ENCODE measurements at places on chromosomes 1 and 21.

- DNase-seq, result no peak
Observed at GRCh38 chr1:41780322-41780721, 138.4 kb downstream of the HIVEP3 start.

DNA sequence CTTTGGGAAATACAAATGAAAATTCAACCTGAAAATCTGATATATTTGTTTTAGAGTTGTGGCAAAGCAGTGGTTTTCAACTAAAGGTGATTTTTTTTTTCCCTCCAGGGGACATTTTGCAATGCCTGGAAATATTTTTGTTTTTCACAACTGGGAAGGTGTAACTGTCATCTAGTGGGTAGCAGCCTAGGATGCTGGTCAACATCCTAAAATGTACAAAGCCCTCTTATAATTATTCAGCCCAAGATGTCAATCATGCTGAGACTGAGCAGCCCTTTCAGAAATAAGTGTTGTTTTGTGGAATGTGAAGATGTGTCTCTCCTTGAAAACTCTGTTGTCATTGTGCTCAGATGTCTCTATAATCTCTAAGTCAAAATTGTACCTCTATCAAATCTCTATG, 95.2 kb upstream of the NCAM2 start:
- DNase-seq, result no peak

GRCh38 chr1:223199094-223199647, 56.1 kb upstream of the TLR5 start:
- no peak for DNase-seq

DNA sequence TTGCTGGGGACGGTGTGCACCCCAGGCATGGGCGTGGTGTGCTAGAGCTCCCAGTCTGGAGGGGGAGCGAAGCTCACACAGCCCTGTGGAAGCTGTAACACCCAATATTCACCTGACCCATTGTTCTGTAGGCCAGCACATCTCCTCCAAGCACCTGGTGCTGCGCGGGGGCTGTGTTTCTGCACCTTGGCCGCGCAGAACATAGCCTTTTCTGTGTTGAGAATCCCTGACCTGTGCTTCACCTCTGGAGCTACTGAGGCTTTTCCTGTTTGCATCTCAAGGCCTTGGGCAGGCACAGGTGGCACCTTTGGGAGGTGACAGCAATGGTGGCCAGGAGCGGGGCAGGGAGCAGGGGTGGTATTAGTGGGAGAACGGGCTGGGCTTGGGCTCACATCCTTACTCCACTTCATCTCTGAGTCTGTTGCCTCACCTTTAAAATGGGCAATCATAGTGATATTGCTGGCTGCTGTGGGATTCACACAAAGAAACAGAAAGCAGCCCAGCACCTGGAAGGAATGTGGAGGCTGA, 343.9 kb upstream of the AJAP1 start:
- DNase-seq, result no peak

GRCh38 chr1:159561497-159561896, 25.7 kb upstream of the OR10J5 start:
- no peak for DNase-seq

GRCh38 chr1:179046808-179047635, 21.3 kb downstream of the FAM20B start:
- no peak for DNase-seq

DNA sequence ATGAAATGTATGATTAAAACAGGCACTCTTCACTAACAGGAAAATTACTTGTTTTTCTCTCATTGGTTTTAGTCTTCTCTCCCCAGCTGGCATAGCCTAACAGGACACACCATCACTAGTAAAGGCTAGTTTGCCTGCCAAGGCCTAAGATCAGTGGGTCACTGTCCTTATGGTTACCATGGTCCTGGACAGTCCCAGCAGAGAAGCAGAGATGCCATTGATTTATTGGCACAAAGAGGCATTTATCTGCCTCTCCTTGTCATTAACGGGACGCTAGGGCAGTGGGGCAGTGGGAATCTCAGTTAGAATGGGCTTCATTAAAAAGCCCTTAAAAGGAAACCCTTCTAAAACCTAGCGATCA, 13.9 kb downstream of the CD247 start:
- DNase-seq, result no peak

DNA sequence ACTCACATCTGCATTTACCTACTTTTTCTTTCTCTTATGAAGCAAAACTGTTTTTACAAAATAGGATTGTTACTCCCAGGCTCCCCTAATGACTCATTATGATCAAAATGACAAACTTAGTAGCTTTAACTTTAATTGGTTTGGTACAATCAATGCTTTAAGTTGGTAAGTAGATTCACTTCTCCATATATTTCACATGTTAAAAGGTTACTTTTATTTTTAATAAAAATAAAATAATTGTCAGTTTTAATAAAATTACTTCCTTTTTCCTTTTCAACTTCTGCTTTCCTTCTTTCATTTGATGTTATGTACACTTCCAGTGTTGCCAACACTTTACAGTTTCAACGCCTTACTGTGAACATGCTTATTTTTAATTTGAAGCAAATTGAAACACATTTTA, 477.6 kb downstream of the SETD4 start:
- no peak for DNase-seq

GRCh38 chr1:65691972-65692371, 100.7 kb upstream of the PDE4B start:
- DNase-seq, result no peak

DNA sequence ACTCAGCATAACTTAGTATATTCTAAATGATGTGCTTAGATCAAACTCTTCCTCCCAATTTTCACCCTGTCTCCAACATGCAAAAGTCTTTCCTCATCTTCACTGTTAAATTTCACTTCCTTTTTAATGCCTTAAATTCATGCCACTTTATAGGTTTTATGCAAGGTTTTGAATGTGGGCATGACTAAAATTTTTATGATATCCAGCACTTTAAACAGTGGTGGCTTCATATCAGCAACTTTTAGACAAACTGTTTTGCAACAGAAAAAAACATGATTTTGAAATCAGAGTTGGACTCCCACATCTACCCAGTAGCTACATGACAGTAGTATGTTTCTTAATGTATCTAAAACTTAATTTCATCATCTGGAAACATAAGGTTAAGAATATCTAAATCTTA, 84.7 kb upstream of the ZP4 start:
- no peak for DNase-seq

DNA sequence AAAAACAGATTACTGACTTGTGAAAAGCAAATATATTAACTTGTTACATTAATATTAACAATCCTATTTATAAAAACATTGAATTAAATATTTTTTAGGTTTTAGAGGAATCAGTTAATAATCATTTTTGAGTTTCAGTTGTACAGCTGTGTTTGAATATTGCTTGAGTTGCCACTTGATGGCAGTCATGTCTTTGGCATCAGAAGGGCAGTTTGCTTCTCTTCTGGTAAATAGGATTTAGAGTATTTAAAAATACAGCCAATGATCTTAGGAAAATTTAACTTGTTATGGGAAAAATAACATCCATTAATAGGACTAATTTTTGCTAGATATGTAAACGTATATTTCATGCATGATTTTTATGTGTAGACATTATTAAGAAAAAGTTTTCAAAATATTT, 234.1 kb downstream of the NCAM2 start:
- no peak for DNase-seq

- peak; percentile 47 for DNase-seq
Observed at GRCh38 chr1:234725177-234726132, 115.5 kb upstream of the IRF2BP2 start.

- DNase-seq, result no peak
Observed at GRCh38 chr1:97870589-97870988, 50.2 kb downstream of the DPYD start.

DNA sequence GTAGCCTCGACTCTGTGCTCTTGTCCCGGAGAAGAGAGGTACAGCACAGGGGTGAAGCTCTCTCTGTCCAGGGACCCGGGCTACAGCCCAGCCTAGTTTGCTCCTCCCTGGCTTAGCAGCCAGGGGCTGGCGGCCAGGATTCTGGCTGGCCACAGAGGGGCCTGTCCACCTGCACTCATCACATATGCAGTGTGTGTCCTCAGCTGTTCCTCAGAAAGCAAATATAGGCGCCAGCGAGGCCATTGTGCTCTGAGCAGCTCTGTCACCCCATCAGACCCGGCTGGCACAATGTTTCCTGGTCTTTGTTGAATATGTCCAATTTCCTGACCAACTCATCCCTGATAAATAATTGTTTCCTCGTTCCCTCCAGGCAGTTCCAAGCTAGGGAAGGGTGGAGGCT, 28.5 kb downstream of the KCND3 start:
- DNase-seq, result no peak

DNA sequence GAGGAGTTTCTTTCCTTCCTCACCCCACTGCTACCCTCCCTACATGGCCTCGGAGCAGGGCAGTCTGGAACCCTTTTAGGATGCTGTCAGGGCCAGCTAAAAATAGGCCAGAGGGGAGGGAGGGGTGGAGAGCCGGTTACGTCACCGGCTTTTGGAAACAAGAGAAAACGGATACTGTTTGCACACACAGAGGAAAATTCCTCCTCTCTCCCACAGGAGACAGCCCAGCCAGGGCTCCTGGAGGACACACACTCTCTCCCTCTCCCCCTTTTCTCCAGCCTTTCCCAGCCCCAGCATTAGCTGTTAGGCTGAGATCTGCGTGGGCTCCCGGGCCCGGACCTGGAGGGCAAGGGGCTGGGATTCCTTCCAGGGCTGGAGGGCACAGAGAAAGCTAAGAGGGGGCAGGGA, 20.0 kb upstream of the ALDH4A1 start:
- peak; percentile 24 for DNase-seq

GRCh38 chr1:235015291-235015985, 113.2 kb downstream of the TOMM20 start:
- DNase-seq, result no peak

- DNase-seq, result no peak
Observed at GRCh38 chr1:224884361-224884801, 45.1 kb upstream of the DNAH14 start.

- DNase-seq, result no peak
Observed at GRCh38 chr1:101520302-101520701, 283.5 kb downstream of the S1PR1 start.

DNA sequence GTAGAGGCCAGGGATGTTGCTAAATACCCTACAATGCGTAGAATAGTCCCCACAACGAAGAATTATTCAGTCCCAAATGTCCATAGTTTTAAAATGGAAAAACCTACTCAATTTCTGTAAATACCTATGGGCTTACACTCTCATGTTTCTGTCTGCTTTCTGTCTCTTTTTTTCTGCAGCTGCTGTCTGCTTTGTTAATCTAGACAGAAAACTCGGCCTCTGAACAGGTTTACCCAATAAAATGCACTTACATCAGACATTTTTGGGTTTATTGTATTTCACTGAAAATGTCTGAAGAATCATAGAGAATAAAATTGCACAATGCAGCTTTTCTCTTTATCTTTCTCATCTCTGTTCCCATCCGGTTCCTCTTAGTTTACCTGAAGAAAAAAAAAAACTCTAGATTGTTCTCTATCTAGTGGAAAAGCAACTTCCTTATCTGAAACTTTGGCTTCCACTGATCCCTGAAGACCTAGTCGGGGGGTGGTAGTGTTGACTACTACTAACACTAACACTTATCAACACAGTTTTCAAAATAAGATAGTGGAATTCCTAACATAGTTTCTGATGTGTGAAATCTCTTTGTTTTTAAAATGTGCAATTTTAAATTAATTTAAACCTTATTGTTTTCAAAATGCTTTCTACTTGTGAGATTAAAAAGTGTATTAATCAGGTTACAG, 76.9 kb upstream of the CCDC190 start:
- no peak for DNase-seq

GRCh38 chr1:61293197-61293596, 210.8 kb downstream of the NFIA start:
- DNase-seq, result no peak

DNA sequence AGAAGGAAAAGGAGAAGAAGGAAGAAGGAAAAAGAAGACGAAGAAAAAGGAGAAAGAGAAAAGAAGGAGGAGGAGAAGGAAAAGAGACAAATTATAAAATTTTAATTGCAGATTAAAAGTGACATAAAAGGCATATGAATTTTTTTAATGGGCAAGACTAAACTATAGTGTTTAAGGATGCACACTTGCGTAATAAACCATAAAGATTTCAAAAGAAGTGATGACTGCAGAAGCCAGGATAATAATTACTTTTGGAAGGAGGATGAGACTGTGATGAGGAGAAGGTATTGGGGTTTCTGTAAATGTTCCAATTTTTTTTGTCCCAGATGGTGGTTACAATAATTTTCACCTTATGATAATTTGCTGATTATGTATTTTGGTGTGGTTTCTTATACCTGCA, 243.1 kb upstream of the PKN2 start:
- no peak for DNase-seq

GRCh38 chr21:36691555-36692041, 7.3 kb upstream of the SIM2 start:
- no peak for DNase-seq

DNA sequence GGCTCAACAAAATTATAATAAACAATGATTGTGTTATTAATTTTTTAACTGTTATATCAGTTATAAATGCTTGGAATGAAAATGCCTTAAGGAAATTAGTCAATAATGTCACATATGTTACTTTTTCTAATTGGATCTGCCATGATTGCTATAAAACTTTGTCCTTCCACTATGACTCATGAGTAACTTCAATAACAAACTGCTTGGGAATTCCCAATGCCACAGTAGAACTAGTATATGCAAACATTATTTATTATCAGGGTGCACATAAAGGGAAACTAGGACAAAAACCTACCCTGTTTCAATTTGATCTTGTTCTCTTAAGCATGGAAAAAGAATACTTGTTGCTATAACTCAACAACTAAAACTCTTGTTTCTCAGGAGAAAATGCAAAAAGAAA, 59.1 kb upstream of the PDC start:
- no peak for DNase-seq

GRCh38 chr1:193185901-193186731, at the start of gene B3GALT2:
Gene B3GALT2, minus strand, starts transcription at chr1:193186613. Its CDS starts 5,051 bp downstream, at chr1:193181562.
- DNase-seq, result peak; percentile 38

DNA sequence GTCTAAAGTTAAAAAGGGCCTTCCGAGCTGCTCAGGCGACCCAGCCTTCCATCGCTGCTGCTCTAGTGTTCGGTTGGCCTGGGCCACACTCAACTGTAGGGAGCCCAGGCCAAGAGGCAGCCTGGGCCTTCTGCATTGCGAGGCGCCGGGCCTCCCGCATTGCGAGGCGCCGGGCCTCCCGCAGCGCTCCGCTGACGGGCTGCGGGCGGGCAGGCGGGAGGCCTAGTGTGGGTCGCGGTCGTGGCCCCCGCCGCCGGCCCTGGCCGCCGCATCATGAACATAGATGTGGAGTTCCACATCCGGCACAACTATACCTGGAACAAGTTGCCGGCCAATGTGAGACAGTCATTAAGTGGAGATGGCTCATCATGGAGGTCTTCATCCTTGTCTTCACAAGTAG, 48.3 kb downstream of the PPIAL4G start:
- DNase-seq, result no peak

GRCh38 chr21:45537111-45537745, 5.0 kb downstream of the SLC19A1 start:
- no peak for DNase-seq

GRCh38 chr1:7045897-7046296, 260.6 kb downstream of the CAMTA1 start:
- DNase-seq, result no peak

DNA sequence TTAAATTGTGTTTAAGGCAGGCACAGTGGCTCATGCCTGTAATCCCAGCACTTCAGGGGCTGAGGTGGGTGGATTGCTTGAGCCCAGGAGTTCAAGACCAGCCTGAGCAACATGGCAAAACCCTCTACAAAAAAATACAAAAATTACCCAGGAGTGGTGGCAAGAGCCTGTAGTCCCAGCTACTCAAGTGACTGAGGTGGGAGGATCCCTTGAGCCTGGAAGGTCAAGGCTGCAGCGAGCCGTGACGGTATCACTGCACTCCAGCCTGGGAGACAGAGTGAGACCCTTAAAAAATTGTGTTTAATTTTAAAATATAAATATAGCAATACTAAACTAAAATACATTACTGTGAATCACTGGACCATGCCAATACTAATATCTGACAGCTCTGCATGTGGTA, 42.8 kb downstream of the SORT1 start:
- DNase-seq, result no peak

Data from caudate nucleus (tissue), 63 donors.